NK-92 treated with Interleukin-12 subunit alpha and Interleukin-12 subunit beta, amount 100 ng/mL, for 24 hours (cell line): ENCODE measurements at places on chromosomes 7 and 10.

DNA sequence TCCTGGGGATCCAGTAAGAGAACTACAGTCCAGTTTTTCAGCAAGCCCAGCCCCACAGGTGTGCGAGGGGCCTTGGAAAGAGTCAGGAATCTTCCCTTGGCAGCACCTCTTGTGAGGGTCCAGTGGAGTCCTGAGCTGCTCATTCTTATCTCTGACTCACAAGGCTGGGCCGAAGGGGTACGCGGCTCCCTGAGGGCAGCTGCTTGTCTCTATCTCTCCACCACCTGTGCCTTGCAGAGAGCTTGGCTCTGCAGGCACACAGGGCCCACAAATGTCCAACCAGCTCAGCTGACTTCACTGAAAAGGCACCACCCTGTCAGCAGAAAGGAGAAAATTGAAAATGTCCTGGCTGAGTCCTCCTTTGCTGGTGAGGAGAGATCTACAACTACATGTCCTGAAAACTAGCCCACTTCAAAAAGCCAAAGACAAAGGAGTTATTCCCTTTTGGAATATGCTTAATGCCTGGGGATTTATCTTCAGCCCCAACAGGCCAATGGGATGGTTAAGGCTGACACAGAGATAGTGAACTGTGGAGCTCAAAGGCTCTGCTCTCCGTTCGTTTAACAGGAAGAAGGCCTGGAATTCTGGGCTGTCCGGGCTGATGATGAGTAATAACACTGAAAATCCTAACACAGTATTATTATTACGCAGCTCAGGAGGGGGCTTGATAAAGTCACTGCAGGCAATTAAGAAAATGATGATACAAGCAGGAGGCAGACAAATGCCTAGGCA lies 23.4 kb downstream of the UROS start:
- DNase-seq, result no peak

DNA sequence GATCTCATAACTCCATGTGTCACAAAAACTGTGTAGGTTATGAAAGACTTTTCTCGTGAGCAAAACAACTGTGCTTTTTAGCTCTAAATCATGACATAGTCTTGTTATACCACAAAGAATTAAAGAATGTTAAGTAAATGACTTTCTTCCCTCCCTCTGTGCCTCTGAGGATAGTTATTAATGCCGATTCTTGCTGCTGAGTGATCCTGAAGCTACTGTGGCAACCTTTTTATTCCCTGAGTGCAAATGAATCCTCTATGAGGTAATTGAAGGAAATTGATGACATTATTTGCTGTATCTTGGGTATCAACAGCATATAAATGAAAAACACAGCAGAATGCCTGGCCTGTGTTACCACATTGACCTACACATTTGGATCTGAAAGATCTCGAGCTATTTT lies 142.2 kb upstream of the HDAC9 start:
- DNase-seq, result no peak

GRCh38 chr10:80177781-80178636 lies 27.3 kb downstream of the ANXA11 start:
- no peak for DNase-seq

- DNase-seq, result no peak
These were observed 122.2 kb downstream of the NRBF2 start for GRCh38 chr10:63255316-63255715.

DNA sequence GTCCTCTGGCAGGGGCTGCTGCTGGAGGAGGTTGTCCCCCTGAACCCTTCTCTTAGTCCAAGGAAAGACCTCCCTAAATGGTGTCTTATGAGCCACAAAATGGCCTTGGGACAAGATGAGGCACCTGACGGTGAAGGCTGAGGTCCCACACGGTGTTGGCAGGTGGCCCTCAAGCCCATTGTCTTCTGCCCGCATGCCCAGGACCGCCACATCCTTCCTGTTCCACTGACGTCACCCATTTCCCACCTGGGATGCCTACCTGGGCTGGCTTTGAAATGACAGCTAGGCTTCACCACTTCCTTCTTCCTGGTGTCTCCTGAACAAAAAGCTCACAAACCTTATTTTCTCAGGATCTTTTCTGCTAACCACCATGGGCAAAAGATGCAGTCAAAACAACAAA lies 2.1 kb upstream of the DMBT1 start:
- no peak for DNase-seq

DNA sequence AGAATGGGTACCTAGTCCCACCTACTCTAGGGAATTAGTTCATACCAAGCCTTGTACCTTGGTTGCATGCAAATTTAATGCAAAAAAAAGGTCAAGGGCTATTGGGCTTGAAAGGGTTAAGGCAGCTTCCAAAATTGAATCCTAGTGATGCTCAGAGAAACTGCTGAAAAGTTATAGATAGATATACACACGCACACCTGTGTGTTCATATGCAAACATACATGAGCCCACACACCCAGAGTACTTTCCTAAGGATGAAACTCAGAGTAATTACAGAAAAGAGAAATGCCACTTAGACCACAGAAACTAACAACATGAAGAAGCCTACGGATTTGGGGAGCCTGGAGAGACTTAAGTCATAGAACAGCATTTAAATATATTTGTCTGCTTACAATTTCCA lies 1.5 kb downstream of the SLC25A13 start:
- DNase-seq, result no peak

DNA sequence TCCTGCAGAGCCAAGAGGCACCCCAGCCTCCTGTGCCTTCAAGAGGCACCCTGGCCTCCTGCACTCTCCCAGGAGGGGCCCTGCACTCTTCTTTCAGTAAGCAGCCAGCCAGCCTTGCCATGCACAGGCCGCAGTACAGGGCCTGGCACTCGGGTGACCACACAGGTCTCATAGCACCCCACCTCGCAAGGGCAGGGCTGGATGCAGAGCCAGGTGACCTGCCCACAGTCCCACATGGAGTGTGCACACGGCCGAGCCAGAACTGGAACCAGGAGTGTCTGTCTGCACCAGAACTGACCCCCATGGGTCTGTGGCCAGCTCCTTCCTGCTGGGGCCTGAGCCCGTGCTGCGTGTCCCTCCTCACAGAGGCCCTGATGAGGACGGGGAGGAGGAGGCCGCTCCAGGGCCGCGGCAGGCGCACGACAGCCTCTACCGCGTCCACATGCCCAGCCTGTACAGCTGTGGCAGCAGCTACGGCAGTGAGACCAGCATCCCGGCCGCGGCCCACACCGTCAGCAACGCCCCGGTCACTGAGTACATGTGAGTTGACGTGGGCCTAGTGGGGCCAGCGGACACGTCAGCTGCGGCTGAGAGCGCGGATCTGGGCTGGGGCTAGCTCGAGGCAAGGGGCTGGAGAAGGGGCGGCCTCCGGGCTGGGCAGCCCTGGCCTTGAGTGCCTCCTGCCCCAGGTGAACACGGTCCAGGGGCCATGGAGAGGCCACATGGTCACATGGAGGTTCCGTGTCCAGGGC lies 26.3 kb downstream of the TTYH3 start:
- DNase-seq, result no peak
